ENCODE measurements at places on chromosomes 5 and 9.

GRCh38 chr9:70010015-70010414 lies 33.6 kb upstream of the MAMDC2 start:
- no peak for DNase-seq

DNA sequence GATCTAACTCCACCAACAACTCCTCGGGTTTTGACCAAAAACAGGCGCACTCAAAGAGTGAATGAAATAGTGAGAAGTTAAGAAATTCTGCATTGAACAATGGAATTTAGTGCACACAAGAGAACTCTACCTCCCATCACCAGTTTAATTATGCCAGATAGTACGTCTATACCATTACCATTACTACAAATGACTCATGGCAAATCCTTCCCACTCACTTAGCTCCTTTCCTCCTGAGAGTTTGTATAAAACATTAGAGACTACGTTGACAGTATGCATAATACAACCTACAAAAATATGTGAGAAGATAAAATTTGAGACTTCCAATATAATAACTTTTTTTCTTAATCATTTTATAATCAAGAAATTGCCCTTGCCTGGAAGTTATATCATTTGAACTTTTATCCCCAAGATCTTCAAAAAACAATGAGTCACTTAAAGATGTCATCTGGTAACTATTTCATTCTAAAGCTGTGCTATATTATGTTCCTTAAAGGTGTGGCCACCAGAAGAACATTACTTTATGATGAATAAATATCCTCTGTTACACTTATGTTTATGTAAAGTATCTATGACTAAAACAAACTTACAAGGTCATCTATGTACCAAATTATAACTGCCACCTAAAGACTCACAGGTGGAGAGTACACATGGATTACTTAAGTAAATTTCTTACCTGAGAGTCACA lies 297.9 kb upstream of the PTGER4 start:
- no peak for DNase-seq

DNA sequence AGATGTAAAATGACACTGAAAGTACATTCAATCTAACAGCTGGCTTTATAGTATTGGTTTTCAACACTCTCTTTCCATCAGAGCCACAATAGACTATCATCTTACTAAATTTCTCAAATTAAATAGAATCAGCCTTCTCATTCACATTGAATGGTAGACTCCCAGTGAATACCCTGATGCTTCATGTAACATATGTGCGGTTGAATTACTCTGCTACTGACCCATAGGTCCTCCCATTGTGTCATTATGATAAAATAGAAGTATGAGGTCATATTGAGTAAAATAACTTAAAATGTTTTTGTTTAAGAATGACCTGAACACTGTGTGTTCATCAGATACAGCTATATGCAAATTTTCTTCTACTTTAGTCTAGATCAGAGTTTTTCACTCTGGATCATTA lies 75.9 kb upstream of the ADAMTSL1 start:
- DNase-seq, result no peak

- no peak for DNase-seq
These were observed 29.0 kb downstream of the LIFR start for GRCh38 chr5:38527475-38527874.

DNA sequence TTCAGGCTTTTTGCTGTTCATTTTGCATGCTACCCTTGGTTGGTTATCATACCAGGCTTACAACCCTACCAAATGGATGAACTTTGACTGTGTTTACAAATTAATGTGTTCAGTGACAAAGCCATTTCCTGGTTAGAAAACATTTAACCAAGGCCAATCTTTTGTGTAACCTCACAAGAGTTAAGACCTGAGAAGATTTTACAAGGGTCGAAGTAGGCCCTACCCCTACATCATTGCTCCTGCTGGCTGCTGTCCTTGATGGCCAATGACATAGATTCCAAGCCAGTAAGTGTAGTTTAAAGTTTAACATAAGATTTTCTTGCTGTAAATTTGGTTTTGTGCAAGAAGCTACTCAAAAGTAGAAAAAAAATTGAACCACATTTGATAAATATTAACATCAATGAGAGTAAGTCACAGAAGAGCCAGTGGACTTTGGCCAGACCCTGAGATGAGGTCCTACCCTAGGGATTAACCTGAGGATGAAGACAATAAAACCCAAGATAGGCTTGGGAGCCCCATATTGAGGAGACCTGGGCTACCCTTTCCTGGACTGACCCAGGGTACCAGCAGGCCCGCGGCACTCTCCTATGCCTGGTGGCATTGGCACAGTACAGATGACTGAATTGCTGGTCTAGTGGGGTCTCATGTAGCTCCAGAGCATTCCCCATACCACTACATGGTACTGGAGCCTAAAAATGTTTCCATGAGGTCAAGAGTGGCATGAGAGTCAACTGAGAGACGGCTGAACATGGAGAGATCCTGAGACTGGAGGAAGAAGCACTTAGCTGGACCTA lies 8.3 kb downstream of the C1QTNF3 start:
- DNase-seq, result no peak

DNA sequence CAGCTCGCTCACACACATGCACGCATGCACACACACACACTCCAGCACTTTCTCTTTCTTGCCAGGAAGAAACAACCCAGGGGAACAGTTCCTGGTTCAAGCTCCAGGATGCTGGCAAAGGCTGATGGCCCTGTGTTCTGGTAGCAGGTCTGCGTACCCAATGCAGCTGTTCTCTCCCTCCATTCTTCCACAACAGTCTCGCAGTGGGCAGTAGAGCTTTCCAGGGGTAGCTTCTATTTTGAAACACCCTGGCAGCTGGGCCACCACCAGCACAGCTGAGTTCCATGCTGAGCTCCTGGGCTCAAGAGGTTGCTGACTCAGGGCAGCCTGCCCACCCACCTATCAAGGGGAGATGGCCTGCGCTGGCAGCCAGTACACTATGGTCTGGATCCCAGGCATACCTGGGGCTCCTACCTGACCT lies 4.7 kb downstream of the VDAC1 start:
- DNase-seq, result no peak

DNA sequence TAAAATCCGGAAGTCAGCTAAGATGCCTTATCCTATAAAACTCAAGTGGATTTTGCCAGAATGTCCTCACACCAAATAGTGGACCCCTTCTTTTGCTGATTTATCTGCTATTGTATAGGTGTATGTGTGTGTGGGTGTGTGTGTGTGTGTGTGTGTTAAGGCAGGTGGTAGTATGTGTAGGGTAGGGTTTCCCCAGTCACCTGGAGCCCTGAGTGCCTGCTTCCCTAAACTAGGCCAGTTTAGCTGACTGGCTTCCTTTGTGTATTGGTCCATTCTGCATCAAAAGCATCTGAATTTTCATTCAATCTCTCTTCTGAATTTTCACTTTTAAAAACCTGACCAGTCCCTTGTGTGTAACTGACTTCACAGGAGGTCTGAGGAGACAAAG lies 42.2 kb upstream of the LCP2 start:
- DNase-seq, result no peak

GRCh38 chr5:80711938-80712337 lies 57.2 kb upstream of the DHFR start:
- DNase-seq, result peak; percentile 13

DNA sequence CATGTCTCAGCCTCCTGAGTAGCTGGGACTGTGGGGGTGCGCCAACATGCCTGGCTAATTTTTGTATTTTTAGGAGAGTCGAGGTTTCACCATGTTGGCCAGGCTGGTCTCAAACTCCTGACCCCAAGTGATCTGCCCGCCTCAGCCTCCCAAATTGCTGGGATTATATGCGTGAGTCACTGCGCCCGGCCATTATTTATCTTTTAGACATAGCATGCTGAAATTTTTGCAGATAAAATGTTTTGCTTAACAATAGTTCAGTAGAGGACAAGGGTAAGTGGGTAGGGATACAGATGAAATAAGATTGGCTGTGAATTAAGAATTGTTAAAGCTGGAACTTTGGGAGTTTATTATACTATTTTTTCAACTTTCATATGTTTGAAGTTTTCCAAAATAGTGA lies 150.8 kb upstream of the GRHPR start:
- no peak for DNase-seq

DNA sequence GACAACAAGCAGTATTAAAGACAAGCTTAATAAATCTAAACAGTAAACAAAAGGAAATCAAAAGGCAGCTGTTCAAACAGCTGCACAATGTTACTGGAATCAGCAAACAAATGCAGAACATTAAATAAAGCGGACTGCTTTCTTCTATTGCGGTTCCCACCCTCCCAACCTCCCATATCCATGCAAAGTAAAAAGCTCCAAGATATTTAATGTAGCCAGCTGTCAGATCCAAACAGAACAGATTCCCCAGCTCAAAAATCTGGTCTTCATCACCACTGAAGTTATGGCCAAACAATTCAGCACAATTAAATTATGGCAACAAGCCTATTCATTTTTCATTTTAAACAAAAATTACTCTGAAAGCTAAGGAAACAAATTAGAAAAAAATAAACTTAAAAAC lies 75.9 kb downstream of the SLC38A9 start:
- DNase-seq, result no peak

DNA sequence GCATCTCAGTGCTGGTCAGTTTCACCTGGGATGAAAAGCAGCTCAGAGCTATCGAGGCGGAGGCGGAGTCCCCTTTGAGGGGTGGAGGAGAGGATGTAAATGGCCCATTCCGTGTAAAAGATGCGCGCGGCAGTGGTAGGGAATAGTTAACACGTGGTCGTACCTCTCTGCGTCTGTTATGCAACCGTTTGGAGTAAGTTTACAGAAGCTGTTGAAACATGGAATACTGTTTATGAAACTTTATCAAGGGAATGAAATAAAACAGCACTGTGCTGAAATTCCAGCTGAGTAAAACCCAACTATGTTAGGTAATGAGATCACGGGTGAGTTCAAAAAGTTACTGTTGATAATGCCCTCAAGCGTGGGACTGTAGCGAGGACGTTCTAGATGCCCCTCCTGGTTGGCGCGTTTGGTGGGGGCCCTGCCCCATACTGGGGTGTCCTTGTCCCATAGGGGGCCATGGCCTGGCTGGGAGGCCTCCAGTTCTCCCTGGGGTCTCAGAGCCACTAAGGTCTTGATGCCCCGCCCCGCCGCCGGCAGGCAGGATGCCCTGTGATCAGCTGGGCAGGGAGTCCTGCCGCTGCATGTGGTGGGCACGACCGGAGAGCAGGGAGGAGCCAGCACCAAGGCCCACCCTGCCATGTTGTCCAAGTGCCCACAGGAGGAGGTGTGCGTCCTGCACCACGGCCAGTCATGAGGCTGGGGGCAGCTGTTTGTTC lies 90.9 kb downstream of the COL5A1 start:
- no peak for DNase-seq

DNA sequence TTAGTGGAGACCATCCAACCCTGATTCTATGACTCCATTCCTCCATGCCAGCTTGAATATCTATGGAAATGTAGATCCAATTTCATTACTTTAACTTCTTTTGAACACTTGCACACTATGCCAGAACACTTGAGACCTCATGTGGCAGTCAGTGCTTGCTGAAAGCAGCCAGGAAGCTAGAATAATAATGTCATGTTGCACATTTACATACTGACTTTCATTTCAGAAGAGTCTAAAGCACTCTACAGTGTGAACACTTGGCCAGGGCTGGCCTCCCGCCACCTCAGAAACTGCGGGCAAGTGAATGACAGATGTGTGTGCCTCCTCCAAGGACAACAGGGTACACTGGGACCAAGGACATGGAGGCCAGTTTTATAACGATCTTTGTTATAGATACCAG lies 97.3 kb downstream of the SLF1 start:
- DNase-seq, result no peak

DNA sequence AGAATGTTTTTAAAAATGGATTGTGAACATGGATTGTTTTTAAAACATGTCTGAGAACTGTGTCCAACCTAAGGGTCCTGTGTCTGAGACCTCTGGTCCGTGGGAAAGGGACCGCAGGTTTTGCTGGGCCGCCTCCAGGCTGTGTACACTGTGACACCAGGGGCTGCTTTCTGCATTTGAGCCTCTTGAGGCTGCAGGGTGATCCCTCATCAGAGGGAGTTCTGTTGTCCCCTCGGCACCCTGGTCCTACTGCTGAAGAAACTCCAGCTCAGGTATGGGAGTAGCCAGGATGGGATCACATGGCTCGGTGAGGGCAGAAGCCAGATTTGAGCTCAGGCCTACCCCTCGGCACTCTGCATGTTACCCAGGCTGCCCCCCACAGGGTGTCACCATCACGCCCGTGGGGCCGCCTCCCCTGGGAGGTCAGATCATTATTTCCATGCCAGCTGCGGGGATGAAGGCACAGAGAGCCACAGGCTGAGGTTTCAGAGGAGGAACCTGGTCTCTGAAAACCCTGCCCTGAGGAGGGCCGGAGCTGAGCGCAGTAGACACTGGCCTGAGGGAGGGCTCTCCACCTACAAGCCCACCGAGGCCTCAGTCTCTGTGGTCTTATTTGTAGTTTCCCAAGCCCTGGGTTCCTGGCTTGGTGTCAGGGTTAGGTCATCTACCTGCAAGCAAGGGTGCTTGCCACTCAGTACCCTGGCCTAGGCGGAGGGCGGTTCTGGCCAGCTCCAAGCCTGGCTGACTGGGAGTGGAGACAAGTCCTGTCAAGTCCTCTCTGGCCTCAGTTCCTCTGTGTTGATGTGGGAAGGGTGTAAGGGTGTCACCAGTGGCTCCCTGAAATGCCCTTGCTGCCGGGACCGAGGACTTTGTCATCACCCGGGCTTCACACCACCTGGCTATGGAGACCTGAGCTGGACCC lies 2.8 kb downstream of the PRR7 start:
- no peak for DNase-seq

DNA sequence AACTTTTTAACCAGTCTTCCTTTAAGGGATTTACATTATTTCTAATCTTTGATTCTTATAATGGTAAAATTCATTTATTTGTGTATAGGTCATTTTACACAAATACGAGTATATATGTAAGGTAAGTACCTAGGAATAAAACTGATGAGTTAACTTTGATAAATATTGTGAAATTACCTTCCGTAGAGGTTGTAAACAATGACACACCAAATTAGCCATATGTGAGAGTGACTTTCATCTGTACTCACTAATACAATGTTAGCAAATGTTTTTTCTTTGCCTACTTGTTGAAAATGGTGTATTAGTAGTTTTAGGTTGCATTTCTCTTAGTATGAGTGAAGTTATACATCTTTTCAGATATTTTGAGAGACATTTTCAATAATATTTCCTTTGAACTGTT lies 42.6 kb upstream of the TSLP start:
- no peak for DNase-seq

DNA sequence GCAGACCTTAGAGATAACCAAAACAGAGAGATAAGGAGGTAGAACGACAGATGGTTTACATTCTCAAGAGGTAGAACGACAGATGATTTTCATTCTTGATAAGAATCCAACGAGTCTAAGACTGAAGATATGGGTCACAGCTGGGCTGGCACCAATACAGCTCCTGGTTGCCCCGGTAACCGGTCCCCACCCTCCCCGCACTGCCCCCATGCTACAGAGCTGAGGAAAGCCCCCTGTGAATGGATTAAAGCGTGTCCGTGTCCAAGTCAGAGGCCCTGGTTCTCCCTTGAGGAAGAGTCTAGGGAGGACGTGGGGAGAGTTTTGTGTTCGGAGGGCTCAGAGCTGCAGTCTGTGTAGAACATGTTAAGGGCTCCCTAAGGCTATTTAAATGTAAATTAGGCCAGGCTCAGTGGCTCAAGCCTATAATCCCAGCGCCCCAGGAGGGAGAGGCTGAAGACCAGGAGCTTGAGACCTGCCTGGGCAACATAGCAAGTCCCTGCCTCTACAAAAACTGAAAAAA lies 8.1 kb downstream of the IDNK start:
- DNase-seq, result no peak

Measured in CD4-positive, alpha-beta T cell treated with Interleukin-12 subunit alpha and Interleukin-12 subunit beta, for 1 hour (primary cell).